B cell (primary cell): ENCODE measurements at places on chromosomes 5 and 9. TPM values are rescaled to one million over a fixed set of nuclear protein-coding genes. Genes with fewer than 3 reads are reported as not detected.

The MRPL41 gene
- total RNA-seq, result 70.9 and 74.9 TPM in 2 replicates

The SLC25A48 gene
- not detected in 2 replicates for total RNA-seq

The NFIB gene
- not detected in 2 replicates for total RNA-seq

The SLC2A8 gene
- total RNA-seq, result 14.2 and 18.7 TPM in 2 replicates

The SHISAL2B gene
- not detected in 2 replicates for total RNA-seq

The MYMK gene
- total RNA-seq, result not detected in 2 replicates

The SLCO4C1 gene
- total RNA-seq, result 0.17 and 0.42 TPM in 2 replicates

The TMEM232 gene
- total RNA-seq, result 2.9 and 6.1 TPM in 2 replicates

The TIMD4 gene
- total RNA-seq, result not detected in 2 replicates

The CBY3 gene
- 0.37 TPM in 1 of 2 replicates, not detected in the other for total RNA-seq

The FGFR4 gene
- 1.2 and 1.5 TPM in 2 replicates for total RNA-seq
